Stimulated activated CD8-positive, alpha-beta memory T cell treated with anti-CD3 and anti-CD28 coated beads, Interleukin-4, amount 100 ng/mL, for 1 hour (primary cell): ENCODE measurements at places on chromosomes 16 and 17.

DNA sequence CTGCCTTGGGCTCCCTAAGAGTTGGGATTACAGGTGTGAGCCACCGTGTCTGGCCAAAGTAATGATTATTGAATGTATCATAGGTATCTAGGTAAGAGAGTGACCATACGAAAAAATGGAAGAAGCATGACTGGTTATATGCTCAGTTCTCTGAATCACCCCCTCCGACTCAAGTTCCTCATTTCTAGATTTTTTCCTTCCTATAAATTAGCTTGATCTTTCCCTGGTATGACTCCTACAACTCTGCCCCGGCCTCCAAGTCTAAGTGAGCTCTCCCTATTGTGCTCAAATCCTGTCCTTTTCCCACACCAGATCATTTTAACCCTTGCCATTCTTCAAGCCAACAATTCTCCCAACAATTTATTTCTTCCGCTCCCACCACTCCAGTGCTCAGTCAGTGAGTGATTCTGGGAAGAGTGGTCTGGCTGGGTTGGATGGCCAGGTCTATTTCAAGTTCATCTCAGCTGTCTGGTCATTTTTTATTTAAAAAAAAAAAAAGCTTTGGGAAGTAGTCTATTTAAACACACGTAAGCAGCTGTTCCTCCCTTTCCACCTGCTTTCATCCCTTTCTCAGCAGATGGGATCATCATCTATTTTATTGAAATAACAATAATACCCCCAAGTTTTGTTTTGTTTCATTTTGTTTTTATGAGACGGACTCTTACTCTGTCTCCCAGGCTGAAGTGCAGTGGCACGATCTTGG is 120.2 kb upstream of the HS3ST2 start:
- no peak for DNase-seq

DNA sequence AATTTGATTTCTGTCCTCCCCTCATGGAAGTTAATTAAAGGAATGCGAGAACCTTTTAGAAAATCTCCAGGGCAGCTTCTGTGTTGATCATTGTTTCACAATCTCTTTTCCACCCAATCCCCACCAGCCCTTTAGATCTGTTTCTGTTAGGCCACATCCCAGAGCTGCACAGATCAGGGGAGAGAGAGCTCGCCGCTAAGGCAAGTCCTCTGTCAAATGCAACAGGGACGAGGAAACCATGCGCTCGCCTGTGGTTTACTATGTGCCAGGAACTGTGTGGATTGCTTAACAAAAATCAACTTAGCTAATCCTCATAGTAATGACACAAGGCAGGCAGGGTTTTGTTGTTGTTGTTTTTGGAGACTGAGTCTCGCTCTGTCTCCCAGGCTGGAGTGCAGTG is 115.4 kb downstream of the SALL1 start:
- DNase-seq: no peak

DNA sequence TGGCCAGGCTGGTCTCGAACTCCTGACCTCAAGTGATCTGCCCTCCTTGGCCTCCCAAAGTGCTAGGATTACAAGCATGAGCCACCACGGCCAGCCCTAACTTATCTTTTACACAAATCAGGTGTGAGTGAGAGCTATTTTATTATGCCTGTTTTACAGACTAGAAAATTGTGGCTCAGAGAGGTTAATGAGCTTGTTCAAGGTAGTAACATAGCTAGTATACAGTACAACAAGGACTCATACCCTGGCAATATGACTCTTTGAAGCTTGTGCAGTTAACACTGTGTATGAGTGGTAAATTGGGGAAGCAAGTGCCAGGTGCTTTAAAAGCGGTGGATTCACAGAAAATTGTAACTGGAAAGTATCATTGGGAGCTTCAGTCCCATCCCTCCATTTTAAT is 49.0 kb downstream of the YPEL2 start:
- no peak for DNase-seq

GRCh38 chr16:57889111-57889510 is 81.8 kb downstream of the CNGB1 start:
- no peak for DNase-seq

DNA sequence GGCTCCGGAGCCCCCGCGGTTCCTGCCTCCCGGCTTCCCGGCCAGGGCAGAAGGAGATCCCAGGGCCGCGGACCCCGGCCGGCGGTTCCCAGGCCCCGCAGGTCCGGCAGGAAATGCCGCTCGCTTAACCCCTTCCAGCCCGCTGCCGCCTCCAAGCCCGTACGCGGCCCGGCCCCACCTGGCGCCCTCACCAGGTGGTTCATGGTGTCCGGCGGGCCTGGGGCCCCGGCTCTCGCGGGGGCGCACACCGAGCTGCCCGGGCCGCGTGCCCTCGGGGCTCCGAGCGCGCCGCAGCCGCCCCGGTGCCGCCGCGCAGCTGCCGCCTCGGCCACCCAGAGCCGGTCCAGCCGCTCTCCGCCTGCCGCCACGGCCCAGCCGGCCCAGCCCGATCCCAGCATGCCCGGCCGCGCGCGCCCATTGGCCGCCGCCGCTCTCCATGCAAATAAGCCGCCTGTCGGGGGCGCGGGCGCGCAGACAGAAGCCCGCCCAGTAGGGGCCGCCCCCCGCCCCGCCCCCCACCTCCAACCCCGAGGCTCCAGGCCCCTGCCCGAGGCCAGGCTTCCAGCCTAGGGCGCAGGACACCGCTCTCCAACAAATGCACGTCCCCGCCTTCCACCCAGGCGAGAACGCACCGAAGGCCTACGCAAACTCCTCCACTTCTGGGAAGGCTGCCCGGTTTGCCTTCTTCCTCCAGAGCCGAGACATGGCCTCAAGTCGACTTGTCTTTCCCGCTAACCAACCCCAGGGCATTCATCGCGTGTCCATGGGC is at the start of gene BCAR1:
Gene BCAR1 (minus strand): TSS at position 345 of the 769 bp plus-strand sequence. CDS start 142 bp downstream, at position 203.
- DNase-seq: no peak

- no peak for DNase-seq
These were observed 16.1 kb downstream of the ZNF469 start for GRCh38 chr16:88398874-88399178.

- no peak for DNase-seq
These were observed 73.9 kb upstream of the KIFC3 start for GRCh38 chr16:57876210-57876609.
